ENCODE measurements at places on chromosomes 4 and X. TPM values are rescaled to one million over a fixed set of nuclear protein-coding genes. Genes with fewer than 3 reads are reported as not detected.

- DNase-seq, result no peak
Observed at GRCh38 chrX:119411959-119412358, 12.8 kb downstream of the SLC25A43 start.

DNA sequence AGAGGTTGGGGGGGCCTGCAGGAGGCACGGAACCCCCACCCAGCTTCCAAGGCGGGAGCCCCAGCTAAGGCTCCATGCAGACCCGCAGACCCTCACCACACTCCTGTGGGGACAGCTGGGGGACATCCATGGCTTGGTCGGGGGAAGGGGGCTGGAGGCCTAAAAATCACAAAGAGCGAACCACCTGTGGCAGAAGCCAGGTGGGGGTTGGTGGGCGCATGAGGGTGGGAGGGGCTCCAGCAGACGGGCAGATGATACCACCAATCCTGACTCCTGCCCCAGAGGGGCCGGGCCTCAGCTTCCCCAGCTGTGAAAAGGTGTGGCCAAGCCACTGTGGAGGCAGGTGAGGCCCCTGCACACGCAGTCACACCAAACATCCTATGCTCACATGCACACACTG, 111.6 kb downstream of the FAM53A start:
- DNase-seq, result no peak

DNA sequence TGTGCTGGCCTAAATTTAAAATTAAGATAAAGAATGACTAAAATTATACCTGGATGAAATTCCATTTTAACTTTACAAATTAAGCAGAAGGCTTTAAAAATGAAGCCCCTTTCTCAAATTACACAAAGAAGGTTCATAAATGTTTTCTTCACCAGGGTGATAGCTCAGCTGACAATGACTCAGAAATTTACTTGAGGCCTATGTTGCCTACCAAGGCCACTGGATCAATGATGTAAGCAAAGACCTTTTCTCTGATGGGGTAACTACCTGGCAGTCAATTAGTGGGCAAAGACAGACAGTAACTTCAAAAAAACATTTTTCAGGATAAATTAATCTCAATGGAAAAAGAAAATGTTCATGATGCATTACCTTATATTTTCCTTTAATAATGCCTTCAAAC, 23.9 kb upstream of the GPR34 start:
- no peak for DNase-seq

GRCh38 chr4:6332042-6332668, 62.5 kb downstream of the WFS1 start:
- no peak for DNase-seq

DNA sequence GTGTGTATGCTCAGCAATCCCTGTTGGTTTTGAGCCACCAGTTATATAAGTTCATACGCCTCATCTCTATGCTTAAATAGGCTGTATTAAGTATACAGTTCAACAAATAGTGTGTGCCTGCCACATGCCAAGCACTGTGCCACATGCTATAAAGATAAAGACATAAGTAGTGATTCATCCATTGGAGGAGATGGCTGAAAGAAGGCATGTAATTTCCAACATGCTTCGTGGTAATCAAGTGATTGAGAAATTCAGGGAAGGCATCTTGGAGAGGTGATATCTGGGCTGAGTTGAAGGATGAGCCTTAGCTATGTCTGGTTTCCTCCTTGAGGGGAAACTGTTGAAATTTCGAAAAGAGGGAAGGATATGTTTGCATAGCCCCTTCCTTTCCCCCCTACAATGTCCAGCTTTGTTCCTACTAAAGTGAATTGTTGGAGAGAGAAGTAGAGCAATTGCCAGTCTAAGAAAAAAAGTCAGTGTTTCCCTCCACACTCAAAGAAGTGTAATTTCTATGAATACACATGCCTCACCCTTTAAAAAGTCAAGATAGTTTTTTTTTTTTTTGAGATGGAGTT, 96.5 kb downstream of the ARHGAP10 start:
- peak; percentile 78 for DNase-seq

- DNase-seq, result no peak
Observed at GRCh38 chrX:38880296-38880854, 79.1 kb downstream of the MID1IP1 start.

GRCh38 chr4:3213106-3213425, 35.9 kb upstream of the MSANTD1 start:
- no peak for DNase-seq

DNA sequence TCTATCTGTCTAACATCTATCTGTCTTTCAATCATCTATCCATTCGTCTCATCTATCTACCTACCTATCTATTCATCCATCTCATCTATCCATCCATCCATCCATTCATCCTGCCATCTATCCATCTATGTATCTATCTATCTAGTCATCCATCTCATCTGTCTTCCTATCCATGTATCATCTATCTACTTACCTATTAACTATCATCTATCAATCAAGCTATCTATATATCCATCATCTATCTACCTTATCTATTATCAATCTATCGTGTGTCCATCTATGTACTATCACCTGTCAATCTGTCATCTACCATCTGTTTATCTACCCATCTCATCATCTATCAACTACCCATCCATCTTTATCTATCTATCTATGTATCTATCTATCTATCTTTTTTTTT, 217.7 kb downstream of the CRLF2 start:
- DNase-seq, result no peak

DNA sequence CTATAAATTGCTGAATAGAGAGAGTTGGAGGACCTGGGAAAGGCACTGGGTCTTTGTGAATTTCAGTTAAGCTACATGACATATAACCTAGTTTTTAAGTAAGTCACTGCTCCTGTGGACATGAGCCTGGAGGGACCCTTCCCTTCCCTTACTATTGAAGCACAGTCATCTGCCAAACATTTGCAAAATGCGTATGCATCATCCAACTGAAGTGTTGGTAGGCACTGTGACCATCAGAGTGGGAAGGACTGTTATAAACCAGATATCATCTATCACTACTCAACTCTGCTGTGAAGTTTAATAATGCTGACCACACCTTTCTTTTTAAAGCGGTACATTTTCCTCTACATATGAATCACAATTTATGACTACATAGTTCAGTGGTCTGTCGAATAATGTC, 5.2 kb downstream of the GABRA3 start:
- DNase-seq, result no peak

DNA sequence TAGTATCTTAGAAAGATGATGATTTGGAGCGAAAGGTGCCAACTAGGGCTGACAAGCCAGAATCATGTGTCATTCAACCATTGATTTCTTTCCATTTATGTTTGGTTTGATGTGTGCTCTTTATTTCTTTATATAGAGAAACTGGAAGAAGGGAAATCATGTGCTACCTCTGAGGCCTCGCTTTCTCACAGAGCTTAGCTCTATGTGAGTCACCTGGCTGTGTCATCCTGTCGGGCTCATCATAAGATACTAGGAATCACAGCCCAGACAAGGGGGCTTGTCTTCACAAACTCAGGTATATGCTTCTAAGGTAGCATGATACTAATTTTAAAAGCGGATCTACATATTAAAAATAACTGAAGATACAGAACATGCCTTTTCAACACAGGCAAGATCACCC, 81.7 kb upstream of the GPM6B start:
- DNase-seq, result no peak

GRCh38 chrX:119236623-119237561, 807 bp downstream of the PGRMC1 start:
- peak; percentile 47 for DNase-seq

GRCh38 chr4:135533053-135533452, 1331.5 kb upstream of the PABPC4L start:
- no peak for DNase-seq

DNA sequence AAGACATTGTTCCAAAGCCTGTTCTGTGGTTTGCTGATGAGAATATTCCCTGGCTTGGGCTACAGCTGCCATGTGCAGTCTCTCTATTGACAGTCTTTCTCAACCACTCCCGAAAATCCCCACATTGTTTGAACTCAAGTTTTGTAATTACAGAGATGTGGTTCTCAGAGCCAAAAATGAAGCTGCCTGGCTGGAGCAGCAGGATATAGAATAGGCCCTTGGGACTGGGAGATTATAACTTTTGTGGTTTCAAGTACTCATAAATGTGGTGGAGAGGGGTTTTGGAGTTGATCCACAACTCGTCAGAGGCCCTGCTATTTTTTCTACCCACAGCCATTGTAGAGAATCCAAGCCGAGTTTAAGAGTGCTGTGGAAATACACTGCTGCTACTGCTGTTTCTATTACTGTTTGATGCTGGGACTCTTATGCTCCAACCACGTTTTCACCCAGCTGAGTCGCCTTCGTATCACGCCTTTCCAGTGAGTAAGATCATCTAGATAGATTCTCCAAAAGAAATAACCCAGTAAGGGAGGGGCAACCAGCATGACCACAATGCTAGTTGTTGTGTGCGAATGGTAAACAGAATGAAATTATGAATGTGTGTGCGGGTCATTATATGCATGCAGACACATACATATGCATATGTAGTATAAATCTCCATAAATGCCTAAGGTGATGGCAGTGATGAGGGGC, 57.1 kb upstream of the ATXN3L start:
- peak; percentile 86 for DNase-seq

AADAT gene
- 6.0 TPM for total RNA-seq

RNF175 gene
- 1.7 TPM for total RNA-seq

CAMK2D gene
- 129 TPM for total RNA-seq

Data from umbilical cord (tissue), 2 donors.